ENCODE measurements at places on chromosomes 1 and 21. TPM values are rescaled to one million over a fixed set of nuclear protein-coding genes. Genes with fewer than 3 reads are reported as not detected.

Gene TMPRSS15
- not detected for total RNA-seq

DNA sequence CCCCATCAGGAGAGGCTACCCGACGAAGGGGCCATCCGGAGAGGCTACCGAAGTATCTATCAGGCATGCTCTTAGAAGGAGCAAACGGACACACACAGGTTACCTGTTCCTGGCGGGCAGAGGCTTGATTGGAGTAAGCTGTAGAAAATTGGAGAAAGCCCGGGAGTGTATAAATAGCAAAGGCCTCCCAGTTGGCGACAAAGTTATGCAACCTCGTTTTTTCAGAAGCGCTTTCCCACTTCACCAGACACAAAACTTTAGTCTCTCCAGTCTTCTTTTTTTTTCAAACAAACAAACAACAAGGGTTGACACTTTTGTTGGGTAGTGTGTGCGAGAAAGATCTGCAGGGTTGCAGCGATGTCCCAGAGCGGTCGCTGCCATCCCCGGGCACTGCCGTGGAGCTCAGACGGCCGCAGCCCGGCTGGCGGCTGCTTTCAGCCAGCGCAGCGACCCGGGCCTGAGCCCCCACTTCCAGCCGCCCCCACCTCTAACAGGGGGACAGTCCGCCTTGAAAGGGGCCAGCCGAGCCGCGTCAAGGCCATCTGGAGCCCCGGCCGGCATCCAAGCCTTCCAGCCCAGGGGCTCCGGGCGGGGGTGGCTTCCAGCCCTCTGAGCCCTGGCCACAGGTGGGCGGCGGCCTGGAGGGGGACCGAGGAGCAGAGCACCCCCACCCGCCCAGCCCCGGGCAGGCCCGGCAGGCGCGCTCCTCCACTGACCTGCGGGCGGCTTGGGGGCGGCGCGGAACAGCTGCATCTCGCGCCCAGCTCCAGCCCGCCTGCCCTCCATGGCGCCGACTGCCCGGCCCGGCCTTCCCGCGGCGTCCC, 616 bp downstream of the MCOLN3 start:
- no peak for DNase-seq

DNA sequence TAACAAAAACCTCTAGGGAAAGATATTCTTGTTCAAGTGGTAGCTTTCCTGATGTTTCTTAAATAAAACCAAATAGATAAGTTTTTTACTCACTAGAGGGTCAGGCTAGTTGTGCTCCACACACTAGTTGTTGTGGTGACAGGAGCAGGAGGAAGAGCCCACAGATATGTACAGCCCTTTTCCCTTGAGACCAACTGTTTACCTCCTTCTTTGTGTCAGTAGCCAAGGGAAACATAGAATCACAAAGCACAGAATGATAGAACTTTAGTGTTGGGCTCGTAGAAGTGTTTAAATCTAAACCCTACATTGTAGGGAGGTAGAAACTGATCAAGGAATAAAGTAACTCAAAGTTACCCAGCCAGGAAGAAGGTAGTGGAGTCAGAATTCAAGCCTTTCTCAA, 309.0 kb downstream of the CTH start:
- DNase-seq = no peak

Gene ZNF672
- total RNA-seq = 14.7 TPM

Gene LHX8
- 2.4 TPM for total RNA-seq

DNA sequence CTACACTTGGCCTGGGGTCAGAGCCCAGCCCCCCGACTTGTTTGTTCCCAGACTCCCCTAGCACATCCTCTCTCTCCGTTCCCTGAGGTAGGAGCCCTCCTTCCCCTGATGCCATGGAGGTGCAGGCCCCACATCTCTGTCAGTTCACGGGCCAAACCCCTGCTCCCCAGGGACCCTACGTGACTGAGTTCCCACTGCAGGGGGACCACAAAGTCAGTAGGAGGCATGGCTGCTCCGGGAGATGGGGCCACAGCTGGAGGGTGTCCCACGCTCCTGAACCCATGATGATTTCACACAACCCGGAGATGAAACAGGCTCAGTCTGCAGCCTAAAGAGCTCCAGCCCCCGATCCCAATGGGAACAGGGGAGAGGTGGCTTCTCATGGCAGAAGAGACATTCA, 272.2 kb downstream of the NPHP4 start:
- DNase-seq = no peak

- no peak for DNase-seq
Observed at GRCh38 chr1:47677241-47677940, 239.5 kb downstream of the FOXD2 start.

- DNase-seq = no peak
Observed at GRCh38 chr1:206736878-206737728, 33.5 kb upstream of the IL19 start.

DNA sequence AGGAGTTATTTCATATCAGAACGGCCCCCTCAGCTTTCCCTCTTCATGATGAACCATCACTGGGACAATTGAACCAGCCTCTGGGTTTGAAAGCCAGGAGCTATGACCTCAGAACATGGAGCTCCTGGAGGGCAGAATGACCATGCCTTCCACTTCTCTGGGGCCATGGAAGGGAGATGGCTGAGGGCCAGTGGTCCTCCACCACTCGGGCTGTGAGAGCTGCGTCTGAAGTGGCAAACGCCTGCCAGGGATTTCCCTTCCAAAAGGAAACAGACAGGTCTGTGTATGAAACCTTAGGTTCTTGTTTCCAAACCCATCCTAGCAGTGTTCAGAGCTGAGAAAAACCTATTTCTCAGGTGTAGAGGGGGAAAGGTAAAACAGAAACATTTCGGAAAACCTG, 22.5 kb downstream of the PKP1 start:
- DNase-seq = no peak

GRCh38 chr1:178548108-178548507, 35.2 kb downstream of the TEX35 start:
- DNase-seq = no peak

Gene FAM177B
- total RNA-seq = not detected

GRCh38 chr21:25175938-25176337, 431.3 kb downstream of the MRPL39 start:
- DNase-seq = no peak

GRCh38 chr1:51484591-51484990, 34.5 kb downstream of the EPS15 start:
- no peak for DNase-seq

- no peak for DNase-seq
Observed at GRCh38 chr1:236535662-236536161, 11.9 kb downstream of the LGALS8 start.

Gene AURKAIP1
- total RNA-seq = 31.0 TPM

GRCh38 chr1:33297911-33298622, 22.8 kb downstream of the A3GALT2 start:
- DNase-seq = no peak

DNA sequence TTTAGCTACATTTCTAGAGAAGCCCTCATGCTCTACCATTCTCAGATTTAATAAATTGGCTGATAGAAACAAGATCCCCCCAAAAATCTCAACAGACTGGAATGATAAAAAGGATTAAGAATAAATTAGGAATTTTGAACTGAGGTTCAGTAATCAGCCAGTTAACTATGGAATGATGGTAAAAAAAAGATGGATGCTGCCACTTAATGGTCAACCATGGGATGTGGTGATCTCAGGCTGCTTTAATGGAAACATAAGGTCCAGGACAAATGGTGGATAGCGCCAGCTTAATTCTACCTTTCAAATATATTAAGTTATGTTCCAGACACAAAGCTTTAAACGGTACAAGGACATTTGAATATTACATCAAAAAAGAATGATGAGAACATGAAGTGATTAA, 49.9 kb downstream of the CCN1 start:
- DNase-seq = no peak

- DNase-seq = no peak
Observed at GRCh38 chr1:78703806-78704205, 54.2 kb downstream of the IFI44 start.

DNA sequence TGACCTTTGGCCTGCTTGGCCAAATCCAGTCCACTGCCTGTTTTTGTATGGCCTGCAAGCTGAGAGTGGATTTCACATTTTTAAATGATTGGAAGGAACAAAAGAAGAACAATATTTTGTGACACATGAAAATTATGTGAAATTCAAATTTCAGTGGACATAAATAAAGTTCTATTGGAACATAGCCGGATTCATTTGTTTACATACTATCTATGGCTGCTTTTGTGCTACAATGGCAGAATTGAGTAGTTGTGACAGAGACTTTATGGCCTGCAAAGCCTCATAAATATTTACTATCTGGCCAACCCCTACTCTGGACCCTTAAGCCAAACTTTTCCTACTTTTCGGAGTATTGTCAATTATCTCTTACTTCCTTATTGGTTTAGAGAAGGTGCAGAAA, 66.6 kb upstream of the IPO9 start:
- no peak for DNase-seq

Gene DCST1
- not detected for total RNA-seq

DNA sequence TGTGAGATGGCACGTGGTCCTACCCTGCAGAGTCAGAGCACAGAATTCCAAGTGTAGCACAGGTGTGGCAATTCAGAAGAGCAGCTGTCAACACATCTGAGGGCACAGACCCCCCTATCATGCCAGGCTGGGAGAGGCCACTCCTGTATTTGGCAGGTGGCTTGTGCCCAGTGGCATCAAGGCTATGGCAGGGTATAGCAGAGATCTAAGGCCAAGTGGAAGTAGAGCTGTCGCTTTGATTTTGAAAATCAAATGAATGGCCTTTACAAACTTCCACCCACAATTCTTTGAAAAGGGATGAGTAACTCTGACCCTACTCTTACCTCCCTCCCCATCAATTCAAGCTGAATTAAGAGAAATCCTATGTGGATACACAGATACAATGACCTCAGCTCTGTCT, 13.4 kb downstream of the C1orf116 start:
- DNase-seq = no peak
